SK-MEL-5 (cell line): ENCODE measurements at places on chromosomes 4 and X.

DNA sequence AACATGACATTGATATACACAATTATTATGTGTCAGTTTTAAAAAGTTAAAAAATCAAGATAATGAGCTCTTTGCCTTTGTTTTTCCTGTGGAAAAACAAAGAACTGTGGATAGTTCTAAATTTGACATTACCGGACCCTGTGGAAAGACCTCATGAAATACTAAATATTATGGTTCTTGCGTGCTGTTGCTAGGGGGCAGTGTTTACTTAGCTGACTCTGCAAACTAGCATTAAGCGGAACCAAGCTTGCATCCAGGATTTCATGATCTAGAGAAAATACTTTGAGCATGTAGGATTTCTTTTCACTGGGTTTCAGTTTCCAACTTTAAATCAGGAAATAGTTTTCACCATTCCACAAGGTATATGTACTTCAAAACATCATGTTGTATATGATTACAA is 33.6 kb downstream of the CLCN4 start:
- peak; percentile 73 for DNase-seq

DNA sequence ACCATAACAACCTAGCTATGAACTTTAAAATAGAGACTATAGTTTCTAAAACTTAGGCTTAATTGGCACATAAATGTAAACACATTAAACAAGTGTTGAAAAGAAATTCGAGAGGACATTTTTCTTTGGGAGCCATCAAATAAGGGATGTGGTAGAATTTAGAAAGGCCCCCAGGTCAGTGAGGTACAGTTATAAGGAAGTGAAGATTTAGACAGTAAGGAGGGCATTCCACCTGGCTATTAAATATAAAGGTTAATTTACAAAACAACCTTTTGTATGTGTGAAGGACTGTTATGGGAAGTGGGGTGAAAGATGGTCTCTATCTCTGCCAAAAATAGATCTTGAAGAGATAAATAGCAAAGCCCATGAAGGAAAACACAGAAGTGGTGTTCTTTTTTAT is 83.9 kb downstream of the AFF1 start:
- DNase-seq, result no peak

DNA sequence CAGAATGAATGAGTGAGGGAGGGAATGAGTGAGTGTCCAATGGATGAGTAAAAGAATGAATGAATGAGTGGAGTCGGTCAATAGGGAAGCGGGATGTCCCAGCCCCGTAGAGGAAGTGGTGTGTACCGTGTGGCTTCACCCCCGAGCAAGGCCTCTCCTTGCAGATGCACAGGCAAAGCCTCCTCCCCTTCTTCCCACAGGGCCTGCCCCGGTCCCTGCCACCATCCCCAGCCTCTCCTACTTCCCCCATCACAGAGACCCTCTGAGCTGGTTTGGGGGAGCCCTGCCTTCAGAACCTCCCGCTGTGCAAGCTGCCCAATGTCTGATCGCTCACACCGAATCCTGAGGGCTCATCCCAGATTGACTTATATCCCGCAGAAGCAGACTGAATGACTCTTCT is 13.6 kb downstream of the HTRA3 start:
- DNase-seq, result no peak

GRCh38 chr4:111266937-111267336 is 644.1 kb upstream of the PITX2 start:
- no peak for DNase-seq

- DNase-seq, result peak; percentile 38
These were observed 30.6 kb downstream of the PCDH19 start for GRCh38 chrX:100379388-100379986.

- no peak for DNase-seq
These were observed 727.7 kb upstream of the FAM241A start for GRCh38 chr4:111417521-111417920.

DNA sequence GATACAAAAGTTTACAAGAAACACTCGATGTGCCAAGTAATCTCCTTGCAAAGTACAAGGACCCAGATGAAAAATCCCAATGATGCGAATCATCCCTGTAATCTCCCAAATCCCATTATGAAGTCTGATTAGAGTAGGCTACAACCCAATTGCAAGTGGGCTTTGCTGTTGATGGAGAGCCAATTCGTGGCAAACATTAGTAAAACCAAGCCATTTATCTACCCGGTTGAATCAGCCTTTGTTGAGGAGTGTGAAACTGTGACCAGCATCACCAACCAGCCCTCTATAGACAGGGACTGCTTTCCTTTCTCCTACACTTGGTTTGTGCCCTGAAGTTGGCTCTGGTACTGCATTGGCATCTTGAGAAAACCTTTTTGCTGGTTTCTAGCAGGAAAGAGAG is 1.2 kb upstream of the PRPS2 start:
- no peak for DNase-seq

DNA sequence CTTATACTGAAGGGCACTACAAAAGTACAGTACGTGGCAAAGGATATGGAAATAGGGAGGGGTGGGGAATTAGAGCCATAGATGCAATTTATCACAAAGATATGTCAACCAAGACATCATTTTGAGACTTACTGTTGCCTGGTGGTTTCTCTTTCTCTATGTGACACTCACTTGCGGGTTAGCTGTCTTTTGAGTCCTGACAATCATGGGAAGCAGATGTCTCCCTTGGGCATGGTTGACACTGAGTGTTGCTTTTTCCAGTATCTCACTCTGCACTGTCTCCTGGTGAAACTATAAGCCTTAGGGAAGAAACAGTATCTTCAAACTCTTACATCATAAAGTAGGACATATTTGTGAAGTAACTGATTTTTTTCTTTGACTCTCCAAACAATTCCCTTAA is 383.5 kb upstream of the LCORL start:
- DNase-seq, result no peak

- DNase-seq, result no peak
These were observed 26.4 kb upstream of the MED14 start for GRCh38 chrX:40761762-40762161.

- no peak for DNase-seq
These were observed 75.1 kb downstream of the CEP44 start for GRCh38 chr4:174358829-174359228.

DNA sequence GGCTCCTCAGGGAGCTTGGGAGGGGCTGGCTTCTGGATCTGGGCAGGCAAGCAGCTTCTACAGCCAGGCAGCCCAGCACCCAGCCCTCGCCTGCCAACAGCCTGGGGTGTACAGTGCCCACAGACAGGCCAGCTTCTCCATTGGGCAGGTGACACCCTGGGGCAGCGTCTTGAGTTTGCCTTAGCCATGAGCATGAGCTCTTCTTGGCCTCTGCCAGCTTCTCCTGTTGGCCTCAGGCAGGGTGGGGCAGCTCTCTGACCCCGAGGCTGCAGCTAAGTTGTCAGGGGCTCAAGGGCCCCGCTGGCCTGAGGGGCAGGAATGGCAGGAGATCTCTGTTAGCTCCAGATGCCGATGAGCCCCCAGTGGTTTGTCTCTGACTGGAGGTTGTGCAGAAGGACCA is 7.8 kb upstream of the CNGA2 start:
- DNase-seq, result no peak

DNA sequence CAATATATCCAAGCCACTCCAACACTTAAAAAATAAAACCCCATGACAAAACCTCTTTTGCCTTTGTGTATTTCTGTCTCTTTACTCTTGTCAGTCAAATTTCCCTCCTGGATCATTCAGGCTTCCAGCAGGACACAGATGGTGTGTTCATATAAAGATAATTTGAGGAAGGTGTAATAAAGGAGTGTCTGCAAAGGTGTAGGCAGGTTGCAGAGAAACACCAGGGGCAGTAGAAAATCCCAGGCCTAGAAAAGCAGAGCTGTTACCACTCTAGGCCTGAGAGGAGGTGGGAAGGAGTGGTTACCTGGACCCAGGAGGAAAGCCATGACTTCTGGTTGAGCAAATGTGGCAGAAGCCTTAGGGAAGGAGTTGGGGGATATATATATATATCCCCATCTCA is 28.8 kb downstream of the CHRNA9 start:
- DNase-seq, result no peak

DNA sequence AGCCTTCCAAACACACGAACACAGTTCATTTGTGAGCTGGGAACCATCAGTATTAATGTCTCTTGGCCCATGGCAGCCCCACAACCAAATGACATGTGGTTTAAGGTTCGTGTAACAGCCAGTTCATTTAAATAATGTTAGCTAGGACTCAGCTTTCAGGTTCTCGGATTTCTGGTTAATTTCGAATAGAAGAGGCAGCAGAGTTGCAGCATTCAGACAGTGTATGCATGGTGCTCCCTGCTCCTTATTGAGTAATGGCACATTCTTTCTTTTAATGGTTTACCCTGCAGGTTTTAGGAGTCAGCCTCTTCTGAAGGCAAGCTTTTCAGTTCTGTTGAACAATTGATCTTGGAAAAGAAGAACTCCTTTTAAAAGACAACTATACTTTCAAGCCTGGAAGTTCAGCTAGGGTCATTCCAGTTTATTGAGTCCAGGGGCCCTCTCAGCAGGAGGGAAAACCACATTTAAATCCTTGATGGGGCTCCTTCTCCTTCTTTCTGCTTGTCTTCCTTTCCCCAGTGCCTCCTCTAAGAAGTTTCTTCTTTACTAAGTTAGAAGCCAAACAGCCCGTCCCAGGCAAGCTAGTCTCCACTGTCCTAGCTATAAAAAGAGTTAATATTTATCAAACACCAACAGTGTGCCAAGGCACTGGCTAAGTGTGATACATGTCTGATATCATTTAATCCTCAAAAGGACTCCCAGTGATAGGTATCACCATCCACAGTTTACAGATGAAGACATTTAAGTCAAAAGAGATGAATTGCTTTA is 5.0 kb upstream of the RNF175 start:
- DNase-seq, result peak; percentile 38

- DNase-seq, result no peak
These were observed 327 bp downstream of the PNPLA4 start for GRCh38 chrX:7926914-7927258.

GRCh38 chr4:20639346-20639745 is 60.9 kb upstream of the PACRGL start:
- DNase-seq, result no peak
